ENCODE measurements at places on chromosomes 7 and 10.

GRCh38 chr10:35355971-35356724 is 19.8 kb downstream of the CCNY start:
- DNase-seq, result no peak

- no peak for DNase-seq
These were observed 1174.9 kb upstream of the AUTS2 start for GRCh38 chr7:68423356-68423755.

GRCh38 chr10:44390585-44391072 is 5.7 kb upstream of the CXCL12 start:
- DNase-seq, result peak; percentile 93

DNA sequence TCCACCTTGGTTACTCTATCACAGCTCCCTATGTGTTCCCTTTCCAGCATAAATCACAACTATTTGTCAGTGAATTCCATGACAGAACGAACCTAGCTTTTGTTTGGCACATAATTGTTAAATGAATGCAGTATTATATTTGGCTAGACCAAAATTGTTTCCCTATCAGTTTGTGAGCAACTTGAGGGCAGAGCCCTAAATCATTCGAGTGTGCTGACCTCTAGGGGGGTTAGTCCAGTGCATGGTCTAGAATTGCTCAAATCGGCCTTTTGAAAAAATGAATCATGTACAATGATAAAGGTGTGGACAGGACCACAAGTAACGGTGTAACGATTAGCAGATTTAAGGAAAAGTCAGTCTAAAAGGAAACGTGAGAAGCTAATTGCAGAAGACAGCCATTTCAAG is 475 bp upstream of the NRBF2 start:
- DNase-seq, result no peak

DNA sequence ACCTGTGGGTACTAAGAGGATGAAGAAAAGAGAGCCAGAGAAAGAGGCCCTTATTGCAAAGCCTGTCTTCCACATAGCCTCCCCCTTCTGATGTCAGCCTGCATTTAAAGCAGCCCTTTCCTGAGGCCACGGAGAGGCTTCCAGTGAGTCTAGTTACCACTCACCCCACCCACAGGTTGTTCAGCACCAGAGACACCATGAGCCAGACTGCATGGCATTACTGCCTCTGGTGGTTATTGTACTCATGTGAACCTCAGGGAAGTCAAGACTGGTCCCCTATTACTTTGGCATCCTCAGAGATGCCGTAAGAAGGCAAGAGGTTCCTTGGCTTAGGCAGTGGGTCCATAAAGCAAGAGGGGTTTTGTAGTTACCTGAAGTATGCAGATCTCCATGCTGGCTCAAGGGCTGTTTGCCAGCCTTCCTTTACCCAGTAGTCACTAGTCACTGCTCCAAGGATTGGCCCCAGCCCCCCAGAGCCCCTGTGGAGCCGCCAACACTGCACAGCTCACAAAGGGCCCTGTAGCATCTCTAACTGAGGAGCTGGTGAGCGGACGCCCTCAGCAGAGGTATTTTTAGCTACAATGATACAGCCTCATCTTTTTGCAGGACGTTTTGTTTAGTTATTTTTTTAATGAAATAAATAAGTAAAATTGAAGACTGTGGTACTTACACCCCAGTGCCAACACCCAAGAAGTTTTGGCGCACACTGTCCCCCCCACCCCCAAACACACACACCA is 20.7 kb downstream of the LRRC4 start:
- no peak for DNase-seq

Data from M059J (cell line).